Cortex of kidney (tissue), 1 donor: ENCODE measurements at places on chromosomes 6 and 20.

DNA sequence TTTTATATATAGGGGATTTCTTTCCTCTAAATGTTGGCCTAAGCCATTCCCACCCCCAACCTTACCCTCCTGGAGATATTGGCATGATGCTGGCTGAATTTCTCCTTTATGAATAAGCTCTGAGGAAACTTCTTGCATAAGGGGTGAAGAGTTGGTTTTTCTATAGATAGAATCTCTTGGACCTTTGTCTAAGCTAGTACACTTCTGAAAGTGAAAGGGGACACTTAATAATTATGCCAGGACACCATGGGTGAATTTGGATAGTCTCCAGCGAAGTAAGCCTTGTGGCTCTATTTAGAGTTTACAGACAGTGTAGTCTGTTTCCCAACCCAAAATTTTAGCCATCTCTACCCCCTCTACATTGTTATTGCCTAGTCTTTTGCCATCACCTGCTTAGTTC lies 27.1 kb upstream of the FABP7 start:
- DNase-seq: no peak

- no peak for DNase-seq
These were observed 46.1 kb downstream of the LYRM4 start for GRCh38 chr6:5214570-5215052.

DNA sequence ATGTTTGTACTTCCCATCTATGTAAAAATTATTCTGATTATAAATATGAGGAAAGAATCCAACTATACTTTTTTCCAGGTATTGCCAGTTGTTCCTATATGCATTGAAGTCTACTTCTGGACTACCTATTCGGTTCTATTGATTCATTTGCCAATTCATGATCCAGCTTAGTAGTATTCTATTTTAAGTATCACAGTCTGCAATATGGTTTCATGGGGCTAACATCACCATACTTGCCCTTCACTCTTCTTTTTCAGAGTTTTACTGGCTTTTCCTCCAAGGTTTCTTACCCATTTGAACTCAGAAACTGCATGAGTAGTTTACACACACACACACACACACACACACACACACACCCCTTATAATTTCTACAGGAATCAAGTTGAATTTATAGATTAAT lies 34.5 kb downstream of the NUDT3 start:
- DNase-seq: no peak

DNA sequence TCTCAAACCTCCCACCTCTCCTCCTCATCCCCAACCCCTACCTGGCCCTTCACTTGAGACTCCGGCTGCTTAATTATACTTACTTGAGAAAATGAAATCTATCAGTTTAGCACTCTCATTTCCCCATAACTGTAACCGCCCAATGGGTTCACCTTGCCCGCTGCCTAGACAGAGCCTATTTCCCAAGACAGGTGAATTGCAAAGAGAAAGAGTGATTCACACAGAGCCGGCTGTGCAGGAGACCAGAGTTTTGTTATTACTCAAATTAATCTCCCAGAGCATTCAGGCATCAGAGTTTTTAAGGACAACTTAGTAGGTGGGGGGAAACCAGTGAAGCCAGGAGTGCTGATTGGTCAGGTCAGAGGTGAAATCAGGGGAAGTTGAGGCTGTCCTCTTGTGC lies 301.4 kb upstream of the CDYL start:
- DNase-seq: no peak

- DNase-seq: no peak
These were observed 74.6 kb upstream of the SLC22A23 start for GRCh38 chr6:3531481-3531880.

DNA sequence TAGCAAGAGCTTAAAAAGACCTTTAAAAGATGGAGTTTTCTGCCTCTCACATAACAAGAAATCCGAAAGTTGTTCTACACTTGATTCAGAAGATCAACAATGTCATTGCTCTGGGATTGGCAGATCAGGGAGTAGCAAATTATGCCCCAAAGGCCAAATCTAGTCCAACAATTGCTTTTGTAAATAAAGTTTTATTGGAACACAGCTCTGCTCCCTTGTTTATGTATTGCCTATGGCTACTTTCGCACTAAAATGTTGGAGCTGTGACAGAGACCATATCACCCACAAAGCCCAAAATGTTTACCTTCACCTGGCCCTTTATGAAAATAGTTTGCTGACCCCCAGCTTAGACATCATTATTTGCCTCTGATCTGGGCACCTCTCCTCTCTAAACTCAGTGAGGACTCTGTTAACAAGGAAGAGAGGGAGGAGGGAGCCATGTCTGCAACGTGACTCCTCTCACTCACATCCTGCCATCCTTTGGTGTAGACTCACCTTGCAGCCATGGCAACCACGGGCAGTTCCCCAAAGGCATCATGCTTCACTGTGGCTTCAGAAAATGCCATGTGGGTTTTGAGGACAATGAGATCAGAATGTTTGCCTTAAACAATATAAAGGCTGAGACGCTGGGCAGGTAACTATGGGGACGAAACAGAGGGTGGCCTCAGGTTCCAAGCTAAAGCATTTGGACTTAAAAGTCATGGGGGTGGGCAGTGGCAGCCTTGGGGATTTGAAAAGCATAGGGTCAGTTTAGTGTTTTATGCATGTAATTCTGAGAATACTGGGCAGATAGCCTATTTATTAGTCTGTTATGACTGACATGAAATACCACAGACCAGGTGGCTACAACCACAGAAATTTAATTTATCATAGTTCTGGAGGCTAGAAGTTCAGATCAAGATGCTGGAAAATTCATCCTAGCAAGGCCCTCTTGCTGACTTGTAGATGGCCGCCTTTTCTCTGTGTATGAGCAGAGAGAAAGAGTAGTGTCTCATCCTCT lies 149.7 kb upstream of the TNFAIP3 start:
- DNase-seq: no peak
